Effector CD8-positive, alpha-beta T cell (primary cell): ENCODE measurements at places on chromosomes 2 and 18.

DNA sequence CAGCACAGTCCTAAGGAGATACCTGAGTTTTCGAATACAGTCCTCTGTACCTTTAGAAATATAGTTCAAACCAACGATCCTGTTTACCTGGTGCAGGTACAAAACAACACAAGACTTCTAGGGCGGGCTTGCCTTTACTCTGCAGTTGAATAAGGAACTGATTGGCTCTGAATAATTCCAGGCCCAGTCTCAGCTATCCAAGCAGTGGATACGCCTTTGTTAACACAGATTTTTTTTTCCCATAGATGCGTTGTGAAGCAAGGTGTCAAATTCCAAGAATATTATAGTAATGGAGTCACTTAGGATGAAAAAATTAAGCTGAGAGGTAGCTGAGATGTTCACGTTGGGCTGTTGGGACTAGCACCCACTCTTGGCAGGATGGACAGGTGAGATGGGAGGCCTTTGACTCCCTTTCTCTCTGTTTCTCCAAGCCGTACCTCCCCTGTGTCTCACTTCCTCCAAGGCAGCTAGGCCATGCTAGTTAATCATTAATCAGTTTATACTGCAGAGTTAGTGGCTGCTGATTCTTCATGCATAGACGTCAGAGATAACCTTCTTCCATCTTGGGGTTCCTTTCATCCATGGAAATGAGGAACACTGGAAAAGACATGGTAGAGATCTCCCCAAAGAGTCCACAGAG lies 380.8 kb upstream of the ACVR2A start:
- no peak for DNase-seq

GRCh38 chr2:70304498-70304897 lies 2.6 kb upstream of the FAM136A start:
- no peak for DNase-seq

GRCh38 chr18:76430636-76431035 lies 64.4 kb downstream of the ZNF516 start:
- DNase-seq: no peak

- DNase-seq: no peak
These were observed 174.3 kb downstream of the ERBB4 start for GRCh38 chr2:212364112-212364985.

GRCh38 chr18:25470062-25470461 lies 118.1 kb upstream of the ZNF521 start:
- no peak for DNase-seq

DNA sequence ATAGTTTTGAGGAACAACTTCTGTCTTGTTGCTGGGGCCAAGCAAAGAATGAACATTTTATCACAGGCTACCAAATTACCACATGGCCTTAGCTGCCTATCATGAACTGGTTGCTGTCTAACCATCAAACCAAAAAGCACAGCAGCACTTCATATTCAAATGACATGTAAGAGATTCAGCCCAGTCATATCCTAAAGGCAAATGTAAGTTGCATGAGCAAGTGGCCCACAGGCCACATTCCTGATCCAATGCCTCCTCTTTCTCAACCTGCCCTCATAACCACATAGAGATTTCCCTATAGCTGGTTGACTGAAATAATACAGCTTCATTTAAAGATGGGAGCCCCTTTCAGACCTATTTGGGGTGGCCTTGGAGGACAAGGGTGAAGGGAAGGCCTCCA lies 572.3 kb downstream of the IRS1 start:
- DNase-seq: no peak

DNA sequence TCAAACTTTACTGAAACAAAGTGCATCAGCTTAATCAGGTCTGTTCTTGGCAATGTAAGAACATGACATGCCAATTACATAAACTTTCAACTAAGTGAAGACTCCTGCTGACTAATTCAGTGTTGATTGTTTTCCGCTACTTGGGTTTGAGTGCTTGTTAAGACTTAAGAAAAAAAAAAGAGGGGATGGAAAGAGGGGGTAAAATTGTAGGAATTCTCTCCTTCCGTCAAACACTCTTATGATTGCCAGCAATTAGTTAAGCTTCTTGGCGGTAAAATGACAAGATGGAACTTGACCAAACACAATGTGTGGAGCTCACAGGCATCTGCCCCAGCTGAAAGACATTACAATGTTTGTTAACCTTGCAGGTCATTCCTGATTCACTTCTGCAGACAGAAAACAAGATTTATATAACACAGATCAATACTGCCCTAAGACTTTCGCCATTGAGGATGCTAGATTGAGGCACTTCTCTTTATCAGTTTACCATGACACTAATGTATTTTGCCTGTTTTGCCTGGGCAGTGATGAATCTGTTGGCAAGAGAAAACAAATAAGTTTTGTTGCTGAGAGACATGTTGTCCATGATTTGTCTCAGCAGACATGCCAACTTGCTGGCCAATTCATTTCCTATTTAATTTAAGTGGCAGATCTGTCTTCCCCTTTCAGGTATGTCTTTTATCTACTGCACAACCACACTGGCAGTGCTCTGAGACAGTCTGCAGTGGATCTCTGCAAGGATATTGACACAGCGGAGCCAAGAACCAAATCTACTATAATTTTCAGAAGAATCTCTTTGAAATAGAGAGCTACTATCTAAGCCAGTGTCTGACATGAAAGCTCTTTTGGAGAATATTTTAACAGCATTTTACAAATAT lies 410.0 kb upstream of the KCNH7 start:
- no peak for DNase-seq

DNA sequence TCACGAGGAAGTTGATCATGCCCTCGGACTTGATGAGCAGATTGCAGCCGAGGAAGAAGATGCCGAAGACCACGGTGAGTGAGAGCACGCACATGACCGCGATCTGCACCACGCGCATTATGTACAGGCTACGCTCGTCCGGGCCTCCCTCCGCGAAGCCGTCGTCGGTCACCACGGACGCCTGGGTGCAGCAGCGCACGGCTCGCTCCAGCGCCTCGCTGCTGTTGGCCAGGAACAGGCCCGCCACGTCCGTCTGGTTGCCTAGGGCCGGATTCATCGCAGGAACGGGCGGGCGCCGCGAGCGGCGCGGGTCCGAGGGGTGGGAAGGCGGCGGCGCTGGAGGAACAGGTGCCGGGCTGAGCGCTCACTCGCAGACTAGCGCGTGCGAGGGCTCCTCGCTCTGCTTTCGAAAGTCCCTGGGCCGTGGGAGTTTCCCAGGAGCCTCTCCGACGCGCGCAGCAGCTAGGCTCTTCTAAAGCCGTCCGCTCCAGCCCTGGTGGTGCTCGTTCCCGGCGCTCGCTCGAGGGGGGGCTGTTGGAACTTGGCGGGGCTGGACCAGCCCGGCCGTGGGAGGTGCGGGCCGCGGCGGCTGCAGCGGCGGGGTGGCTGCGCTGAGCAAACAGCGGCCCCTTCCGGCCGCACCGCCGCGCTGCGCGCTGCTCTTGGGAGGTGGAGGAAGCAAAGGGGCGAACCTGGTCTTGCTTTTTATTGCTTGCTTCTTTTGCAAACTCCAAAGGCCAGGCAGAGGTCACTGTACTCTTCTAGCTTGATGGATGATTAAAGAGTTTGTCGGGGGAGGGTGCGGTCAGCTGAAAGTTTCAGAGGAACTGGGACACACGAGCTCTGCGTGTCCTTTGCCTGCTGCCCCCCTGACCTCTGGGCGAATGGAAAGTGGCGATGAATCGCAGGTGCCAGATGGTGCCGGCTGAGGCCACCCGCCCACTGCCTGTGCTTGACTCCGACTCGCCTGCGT lies at the start of gene RPRM:
Gene RPRM, minus strand, starts transcription at position 474 of the 973 bp plus-strand sequence. Its CDS starts 197 bp downstream, at position 277.
- DNase-seq: peak; percentile 15

GRCh38 chr18:59272891-59273758 lies at the start of gene RAX:
RAX (minus strand) TSS chr18:59273454; CDS start chr18:59273206, 248 bp downstream.
- no peak for DNase-seq

DNA sequence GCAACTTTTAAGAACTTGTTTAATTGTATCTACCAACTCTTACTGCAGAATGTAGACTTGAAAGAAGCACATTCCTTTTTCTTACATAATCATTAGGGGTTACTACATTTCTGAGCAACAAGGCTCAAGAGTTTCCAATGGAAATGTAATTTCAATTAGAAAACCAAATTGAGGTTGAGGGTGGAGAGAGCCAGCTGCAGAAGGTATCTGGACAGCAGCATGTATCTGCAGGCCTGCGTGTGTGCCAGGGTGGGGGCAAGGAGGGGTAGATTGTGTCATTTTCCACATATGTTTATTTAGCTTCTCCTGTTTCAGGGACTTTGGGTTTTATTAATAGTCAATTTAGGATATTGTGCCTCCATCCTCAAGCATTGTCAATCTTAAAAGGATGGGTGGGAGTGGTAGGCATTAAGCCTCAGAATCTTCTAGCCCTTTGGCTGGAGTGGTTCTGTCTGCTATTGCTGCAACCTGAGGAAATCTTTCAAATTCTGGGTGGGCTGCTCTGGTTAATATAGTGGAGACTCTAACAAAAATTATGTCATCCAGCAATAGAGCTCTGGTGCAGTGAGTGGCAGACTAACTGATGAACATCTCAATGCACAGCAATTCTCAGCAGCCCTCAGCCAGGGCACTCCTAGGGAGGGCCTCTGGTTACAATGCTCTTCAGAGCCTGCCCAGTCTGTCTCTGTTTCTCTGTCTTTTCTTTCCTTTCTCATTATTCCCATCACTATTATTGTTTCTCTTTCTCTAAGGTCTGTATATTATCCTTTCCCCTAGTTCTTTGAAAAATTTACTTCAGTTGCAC lies 151.4 kb downstream of the RPIA start:
- DNase-seq: no peak

DNA sequence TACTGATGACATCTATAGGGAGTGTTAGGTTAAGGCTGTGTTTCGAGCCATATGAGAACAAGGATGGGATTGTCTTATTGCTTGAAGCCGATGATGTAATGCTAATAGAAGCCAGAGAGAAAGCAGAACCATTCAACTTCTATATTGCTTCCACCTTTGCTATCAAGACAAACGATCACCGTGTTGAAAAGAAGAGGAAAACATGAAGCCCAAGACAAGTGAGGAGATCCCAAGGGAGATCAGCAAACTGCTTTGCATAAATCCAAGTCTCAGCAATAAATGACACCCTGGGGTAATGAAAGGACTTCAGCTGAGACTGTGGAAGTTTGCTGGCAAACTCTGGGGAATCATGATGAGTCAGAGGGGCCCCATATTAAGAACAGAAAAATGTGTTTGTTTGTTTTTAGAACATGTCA lies 206.2 kb downstream of the NCKAP5 start:
- no peak for DNase-seq

DNA sequence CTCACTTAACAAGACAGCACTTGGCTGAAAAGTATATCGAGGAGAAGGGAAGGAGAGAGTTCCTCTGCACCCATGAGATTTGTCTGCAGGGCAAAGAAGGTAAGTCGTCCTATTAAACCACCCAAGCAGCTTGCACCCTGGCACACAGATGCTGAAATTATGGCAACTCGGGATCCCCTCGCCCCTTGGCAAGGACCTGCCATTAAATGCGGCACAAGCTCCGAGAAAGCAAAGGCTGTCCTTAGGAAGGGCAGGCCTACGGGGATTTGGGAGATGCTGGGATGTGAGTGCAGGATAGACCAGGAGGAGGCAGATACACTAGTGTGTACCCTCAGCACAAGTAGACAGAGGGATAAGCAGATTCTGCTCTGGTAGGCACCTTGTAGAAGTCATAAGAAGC lies 191.5 kb downstream of the ALK start:
- DNase-seq: no peak

DNA sequence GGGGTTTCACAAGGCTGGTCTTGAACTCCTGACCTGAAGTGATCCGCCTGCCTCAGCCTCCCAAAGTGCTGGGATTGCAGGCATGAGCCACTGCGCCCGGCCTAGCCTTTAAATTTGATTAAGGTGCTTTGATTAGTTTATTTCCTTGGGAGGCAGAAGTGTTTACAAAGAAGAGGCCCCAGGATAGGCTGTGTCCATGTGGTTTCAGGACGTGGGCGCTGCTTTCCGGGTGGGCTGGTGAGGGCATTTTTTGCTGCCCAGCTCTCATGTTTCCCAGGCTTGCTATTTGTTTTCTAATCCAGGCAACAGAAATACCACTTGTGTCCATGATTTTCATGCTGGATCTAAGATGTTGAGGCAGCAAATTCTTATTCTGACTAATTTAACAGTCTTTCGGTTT lies 124.2 kb downstream of the SH3RF3 start:
- no peak for DNase-seq

DNA sequence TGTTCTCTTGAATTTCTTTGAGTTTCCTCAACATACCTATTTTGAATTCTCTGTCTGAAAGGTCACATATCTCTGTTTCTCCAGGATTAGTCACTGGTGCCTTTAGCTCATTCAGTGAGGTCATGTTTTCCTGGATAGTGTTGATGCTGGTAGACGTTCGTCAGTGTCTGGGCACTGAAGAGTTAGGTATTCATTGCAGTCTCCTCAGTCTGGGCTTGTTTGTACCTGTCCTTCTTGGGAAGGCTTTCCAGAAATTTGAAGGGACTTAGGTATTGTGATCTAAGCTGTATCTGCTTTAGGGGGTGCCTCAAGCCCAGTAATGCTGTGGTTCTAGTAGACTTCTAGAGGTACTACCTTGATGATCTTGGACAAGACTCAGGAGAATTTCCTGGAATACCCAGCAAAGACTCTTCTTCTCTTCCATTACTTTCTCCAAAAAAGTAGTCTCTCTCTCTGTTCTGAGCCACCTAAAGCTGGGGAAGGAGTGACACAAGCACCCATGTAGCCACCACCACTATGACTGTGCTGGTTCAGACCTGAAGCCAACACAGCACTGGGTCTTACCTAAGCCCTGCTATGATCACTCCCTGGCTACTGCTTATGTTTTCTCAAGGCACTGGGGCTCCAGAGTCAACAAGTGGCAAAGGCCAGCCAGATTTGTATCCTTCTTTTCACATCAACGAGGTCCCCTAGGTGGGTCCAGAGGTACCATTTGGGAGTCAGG lies 852.0 kb downstream of the BCL11A start:
- no peak for DNase-seq

DNA sequence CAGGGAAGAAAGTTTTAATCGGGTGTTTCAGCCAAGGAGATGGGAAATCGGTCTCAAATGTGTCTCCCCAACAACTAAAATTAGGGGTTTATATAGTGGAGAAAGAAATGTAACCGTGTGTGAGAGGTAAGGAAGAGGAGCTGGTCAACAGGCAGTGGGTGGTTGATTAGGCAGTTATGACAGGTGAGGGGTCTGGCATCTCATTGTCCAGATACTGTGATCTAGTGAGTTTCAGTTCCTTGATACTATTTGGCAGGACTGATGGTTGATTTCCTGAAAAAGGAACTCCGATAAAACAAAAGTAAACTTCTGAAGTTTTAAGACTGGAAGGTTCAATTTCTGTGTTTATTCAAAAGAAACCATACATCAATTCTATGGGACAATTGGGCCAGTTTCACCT lies 197.9 kb downstream of the LPIN1 start:
- no peak for DNase-seq

- no peak for DNase-seq
These were observed 259.7 kb downstream of the ETAA1 start for GRCh38 chr2:67656875-67657274.

DNA sequence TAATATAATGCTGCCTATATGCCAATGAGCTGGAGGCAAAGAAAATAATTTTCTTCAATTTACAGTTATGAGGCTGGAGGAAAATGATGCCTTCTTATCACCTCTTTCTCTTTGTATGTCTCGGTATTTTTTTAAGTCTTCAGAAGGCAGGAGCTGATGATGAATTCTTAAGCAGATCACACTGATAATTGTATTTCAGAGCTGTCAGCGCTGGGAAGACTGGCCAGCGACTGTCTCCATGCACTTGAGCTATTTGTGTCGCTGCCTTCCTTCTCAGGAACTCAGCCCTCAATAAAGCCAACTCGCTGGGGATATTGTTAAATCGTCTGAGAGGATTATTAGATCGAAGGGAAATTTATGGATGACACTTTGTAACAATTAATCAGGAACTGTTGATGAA lies 40.3 kb downstream of the PTGR3 start:
- DNase-seq: no peak
